SIG-M5 (cell line): ENCODE measurements at places on chromosomes 3 and 15.

DNA sequence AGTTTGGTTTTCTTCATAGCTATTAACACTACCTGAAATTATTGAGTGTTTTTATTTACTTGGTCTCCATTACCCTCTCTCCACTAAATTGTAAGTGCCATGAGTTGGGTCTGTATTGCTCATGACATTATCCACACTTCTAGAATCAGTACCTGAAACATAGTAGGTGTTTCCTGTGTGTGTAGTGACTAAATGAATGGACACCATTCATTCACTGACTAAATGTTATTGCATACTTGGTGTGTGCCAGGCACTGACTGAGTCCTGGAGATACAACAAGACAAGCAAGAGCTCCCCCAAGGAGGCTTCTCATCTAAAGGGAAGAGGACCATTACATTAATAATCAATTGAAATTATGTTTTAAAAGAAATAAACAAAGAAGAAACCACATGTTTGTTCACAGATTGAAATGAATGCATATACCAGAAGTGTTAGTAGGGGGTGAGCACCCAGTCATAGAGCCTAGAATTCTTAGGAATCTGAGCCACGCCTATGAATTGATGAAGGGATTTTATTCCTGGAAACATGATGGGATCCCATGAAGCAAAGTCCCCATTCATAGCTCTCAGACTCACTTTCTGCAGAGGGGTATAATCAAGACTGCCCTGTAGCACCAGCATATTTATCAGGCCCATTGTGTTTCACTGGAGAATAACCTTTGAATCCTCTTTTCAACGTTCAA lies 31.7 kb upstream of the ATOSA start:
- no peak for DNase-seq

- no peak for DNase-seq
These were observed 271.3 kb upstream of the TPRG1 start for GRCh38 chr3:188900421-188900951.

GRCh38 chr3:100796556-100796955 lies 87.3 kb downstream of the TFG start:
- DNase-seq = no peak

DNA sequence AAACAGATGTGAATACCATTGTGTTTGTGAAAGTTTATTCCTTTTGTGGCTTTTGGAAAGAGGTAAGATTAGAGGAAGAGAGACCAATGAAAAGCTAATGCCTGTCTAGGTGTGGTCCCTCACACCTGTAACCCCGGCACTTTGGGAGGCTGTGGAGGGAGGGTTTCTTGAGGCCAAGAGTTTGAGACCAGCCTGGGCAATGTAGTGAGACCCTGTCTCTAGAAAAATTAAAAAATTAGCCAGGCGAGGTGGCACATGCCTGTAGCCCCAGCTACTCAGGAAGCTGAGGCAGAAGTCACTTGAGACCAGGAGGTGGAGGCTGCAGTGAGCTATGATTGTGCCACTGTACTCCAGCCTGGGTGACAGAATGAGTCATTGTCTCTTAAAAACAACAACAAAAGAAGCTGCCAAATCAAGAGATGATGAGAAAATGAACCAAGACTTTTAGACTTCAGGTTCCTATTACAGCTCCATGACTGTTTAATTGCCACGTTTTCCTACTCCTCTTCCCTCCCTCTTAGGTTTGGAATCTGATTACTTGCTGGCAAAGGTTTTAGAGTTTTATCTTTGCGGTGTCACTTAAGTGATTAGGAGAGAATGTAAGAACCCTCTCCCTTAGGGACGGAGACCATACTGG lies 68.7 kb downstream of the CGNL1 start:
- no peak for DNase-seq

GRCh38 chr15:95922431-95922830 lies 408.1 kb upstream of the NR2F2 start:
- DNase-seq = no peak
